ENCODE measurements at places on chromosomes 5 and 9. TPM values are rescaled to one million over a fixed set of nuclear protein-coding genes. Genes with fewer than 3 reads are reported as not detected.

Gene GLDC
- total RNA-seq, result 5.2 TPM

Gene HACD4
- total RNA-seq, result 3.3 TPM

Gene GM2A
- total RNA-seq, result 28.2 TPM

Gene ROPN1L
- total RNA-seq, result 0.58 TPM

Gene SPINK1
- total RNA-seq, result not detected

Gene WWC1
- total RNA-seq, result not detected

- H3K36me3 ChIP-seq, result no peaks in the 10 kb centered on the region
- H3K27me3 ChIP-seq, result no peaks in the 10 kb centered on the region
These were observed 5.5 kb downstream of the ARHGEF37 start for GRCh38 chr5:149586708-149587318.

DNA sequence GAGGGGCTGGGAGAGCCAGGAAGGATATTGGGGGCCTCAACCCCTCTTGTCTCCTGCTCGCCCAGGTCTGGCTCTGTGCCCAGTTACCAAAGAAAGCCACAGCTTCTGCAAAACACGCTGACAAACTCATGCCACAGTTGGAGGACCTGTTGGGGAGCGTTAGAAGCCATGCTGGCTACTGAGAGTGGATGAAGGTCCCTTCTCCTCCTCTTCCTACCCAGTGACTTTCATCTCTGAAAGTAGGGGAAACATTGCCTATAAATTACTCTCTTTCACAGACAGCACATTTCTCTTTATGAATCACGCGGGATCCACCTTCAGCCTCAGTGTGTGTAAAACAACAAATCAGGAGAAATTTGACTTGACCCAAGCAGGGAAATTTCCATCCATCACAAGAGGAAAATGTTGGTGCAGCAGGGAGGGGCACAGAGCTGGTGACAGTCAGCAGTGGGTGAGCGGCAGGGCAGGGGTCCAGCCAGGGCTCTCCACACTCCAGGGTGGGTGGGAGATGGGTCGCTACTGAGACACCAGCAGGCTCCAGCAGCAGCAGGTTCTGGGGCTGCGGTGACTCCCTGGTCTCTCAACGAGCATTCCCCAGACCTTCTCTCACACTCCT is 181.9 kb downstream of the FGF18 start:
- DNase-seq, result peak; percentile 37
- H3K4me3 ChIP-seq, result peak overlapping the region; percentile 27
- no peak overlapping the region for H3K27ac ChIP-seq
- no peaks in the 10 kb centered on the region for H3K36me3 ChIP-seq
- peaks cover 58% of the 10 kb centered on the region for H3K27me3 ChIP-seq

GRCh38 chr5:178450121-178451028 is 139.8 kb downstream of the COL23A1 start:
- no peak overlapping the region for H3K27ac ChIP-seq
- H3K4me1 ChIP-seq, result no peaks in the 10 kb centered on the region
- DNase-seq, result no peak
- H3K27me3 ChIP-seq, result peaks cover 4% of the 10 kb centered on the region

DNA sequence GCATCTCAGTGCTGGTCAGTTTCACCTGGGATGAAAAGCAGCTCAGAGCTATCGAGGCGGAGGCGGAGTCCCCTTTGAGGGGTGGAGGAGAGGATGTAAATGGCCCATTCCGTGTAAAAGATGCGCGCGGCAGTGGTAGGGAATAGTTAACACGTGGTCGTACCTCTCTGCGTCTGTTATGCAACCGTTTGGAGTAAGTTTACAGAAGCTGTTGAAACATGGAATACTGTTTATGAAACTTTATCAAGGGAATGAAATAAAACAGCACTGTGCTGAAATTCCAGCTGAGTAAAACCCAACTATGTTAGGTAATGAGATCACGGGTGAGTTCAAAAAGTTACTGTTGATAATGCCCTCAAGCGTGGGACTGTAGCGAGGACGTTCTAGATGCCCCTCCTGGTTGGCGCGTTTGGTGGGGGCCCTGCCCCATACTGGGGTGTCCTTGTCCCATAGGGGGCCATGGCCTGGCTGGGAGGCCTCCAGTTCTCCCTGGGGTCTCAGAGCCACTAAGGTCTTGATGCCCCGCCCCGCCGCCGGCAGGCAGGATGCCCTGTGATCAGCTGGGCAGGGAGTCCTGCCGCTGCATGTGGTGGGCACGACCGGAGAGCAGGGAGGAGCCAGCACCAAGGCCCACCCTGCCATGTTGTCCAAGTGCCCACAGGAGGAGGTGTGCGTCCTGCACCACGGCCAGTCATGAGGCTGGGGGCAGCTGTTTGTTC is 90.9 kb downstream of the COL5A1 start:
- no peak overlapping the region for H3K4me3 ChIP-seq
- no peaks in the 10 kb centered on the region for H3K4me1 ChIP-seq
- no peak overlapping the region for H3K27ac ChIP-seq
- no peaks in the 10 kb centered on the region for H3K27me3 ChIP-seq
- DNase-seq, result no peak
- H3K36me3 ChIP-seq, result no peaks in the 10 kb centered on the region

GRCh38 chr5:25241981-25242380 is 597.2 kb upstream of the CDH10 start:
- no peaks in the 10 kb centered on the region for H3K4me1 ChIP-seq
- DNase-seq, result no peak
- peaks cover 2% of the 10 kb centered on the region for H3K36me3 ChIP-seq
- H3K27me3 ChIP-seq, result no peaks in the 10 kb centered on the region

- no peaks in the 10 kb centered on the region for H3K4me1 ChIP-seq
- peaks cover 6% of the 10 kb centered on the region for H3K27me3 ChIP-seq
- no peak overlapping the region for H3K27ac ChIP-seq
- DNase-seq, result no peak
- no peaks in the 10 kb centered on the region for H3K36me3 ChIP-seq
- no peak overlapping the region for H3K4me3 ChIP-seq
These were observed 116.3 kb upstream of the SLC25A48 start for GRCh38 chr5:135718151-135718550.

- no peak overlapping the region for H3K27ac ChIP-seq
- DNase-seq, result no peak
- H3K4me3 ChIP-seq, result no peak overlapping the region
- H3K4me1 ChIP-seq, result peaks cover 12% of the 10 kb centered on the region
- no peaks in the 10 kb centered on the region for H3K27me3 ChIP-seq
These were observed 521.7 kb upstream of the CLINT1 start for GRCh38 chr5:158380661-158381060.

GRCh38 chr5:142322747-142323479 is 1.9 kb downstream of the SPRY4 start:
- H3K4me1 ChIP-seq, result peaks cover 59% of the 10 kb centered on the region
- peak overlapping the region; percentile 78 for H3K4me3 ChIP-seq
- peaks cover 44% of the 10 kb centered on the region for H3K27me3 ChIP-seq
- no peaks in the 10 kb centered on the region for H3K36me3 ChIP-seq

DNA sequence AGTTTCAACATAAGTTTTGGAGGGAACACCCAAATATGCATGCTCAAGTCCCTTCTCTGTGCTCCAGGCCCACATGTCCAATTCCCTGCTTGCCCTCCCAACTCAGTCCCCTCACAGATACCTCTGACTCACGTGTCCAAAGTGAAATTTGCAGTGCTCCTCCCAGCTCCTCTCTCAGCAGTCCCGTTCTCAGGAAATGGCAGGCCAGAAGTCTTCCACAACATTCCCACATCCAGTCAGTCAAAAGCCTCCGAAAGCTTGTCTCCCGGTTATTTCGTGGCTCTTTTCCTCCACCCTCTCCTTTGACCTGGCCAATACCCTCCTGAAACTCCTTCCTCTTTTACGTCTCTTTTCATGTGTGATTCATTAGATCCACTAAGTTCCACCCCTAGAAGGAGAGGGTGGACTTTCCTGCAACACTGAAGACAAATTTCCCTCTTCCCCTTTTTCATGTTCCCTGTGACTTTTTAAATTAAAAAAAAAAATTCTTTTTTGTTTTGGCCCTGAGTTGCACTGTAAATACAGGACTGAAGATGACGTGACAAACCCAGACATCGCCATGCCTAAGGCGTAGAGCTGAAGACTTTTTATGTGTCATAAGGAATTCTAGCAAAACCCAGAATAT is 12.8 kb upstream of the MGAT1 start:
- H3K4me1 ChIP-seq, result peaks cover 67% of the 10 kb centered on the region
- H3K27me3 ChIP-seq, result no peaks in the 10 kb centered on the region
- no peaks in the 10 kb centered on the region for H3K36me3 ChIP-seq
- H3K4me3 ChIP-seq, result peak overlapping the region; percentile 15
- no peak for DNase-seq

GRCh38 chr9:25396828-25397227 is 281.4 kb downstream of the TUSC1 start:
- no peaks in the 10 kb centered on the region for H3K27me3 ChIP-seq
- no peak for DNase-seq
- H3K27ac ChIP-seq, result no peak overlapping the region
- H3K4me3 ChIP-seq, result no peak overlapping the region

DNA sequence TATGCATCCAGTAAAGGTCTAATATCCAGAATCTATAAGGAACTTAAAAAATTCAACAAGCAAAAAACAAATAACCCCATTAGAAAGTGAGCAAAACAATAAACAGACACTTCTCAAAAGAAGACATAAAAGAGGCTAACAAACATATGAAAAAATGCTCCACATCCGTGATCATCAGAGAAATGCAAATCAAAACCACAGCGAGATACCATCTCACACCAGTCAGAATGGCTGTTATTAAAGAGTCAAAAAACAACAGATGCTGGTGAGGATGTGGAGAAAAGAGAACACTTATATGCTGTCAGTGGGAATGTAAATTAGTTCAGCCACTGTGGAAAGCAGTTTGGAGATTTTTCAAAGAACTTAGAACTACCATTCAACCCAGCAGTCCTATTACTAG is 86.1 kb downstream of the WWC1 start:
- H3K36me3 ChIP-seq, result no peaks in the 10 kb centered on the region
- no peak overlapping the region for H3K27ac ChIP-seq
- DNase-seq, result no peak
- H3K4me1 ChIP-seq, result no peaks in the 10 kb centered on the region
- no peak overlapping the region for H3K4me3 ChIP-seq

- H3K4me3 ChIP-seq, result no peak overlapping the region
- H3K4me1 ChIP-seq, result peaks cover 13% of the 10 kb centered on the region
- no peaks in the 10 kb centered on the region for H3K27me3 ChIP-seq
These were observed 32.1 kb upstream of the RASGRF2 start for GRCh38 chr5:80928073-80928472.

DNA sequence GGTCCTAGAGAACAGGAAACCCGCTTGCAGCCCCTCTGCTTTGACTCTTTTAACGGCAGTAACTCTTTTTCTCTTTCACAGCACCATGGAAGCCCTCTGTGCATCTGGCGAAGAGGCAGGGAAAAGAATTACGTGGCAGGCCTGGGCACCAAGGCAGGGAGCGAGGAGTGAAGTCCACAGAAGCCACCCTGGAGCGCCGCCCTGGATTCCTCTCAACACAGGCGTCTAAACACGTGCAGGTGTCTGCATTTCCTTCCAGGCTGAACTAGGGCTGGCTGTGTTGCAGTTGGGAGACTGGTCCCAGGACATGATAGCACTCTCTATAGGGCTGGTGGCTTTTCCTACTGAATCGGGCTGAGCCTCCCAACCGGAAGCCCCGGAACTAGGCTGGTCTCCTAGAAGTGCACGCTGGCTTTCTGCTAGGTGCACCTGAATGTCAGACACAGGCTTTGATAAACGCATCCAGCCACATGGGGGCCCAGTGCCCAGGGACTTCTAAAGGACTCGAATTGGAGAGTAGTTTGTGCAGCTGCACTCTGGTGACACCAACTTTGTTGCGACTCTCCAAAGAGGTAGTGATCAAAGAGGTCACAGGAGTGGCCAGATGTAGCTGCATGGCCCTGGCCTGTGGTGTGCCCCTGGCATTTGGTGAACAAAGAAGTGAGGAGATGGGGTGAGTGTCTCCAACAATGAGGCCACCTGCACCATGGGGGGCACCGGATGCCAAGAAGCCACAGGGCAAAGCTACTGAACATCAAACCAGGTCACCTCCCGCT is 54.5 kb downstream of the AK8 start:
- H3K27ac ChIP-seq, result no peak overlapping the region
- DNase-seq, result no peak
- H3K36me3 ChIP-seq, result no peaks in the 10 kb centered on the region
- peaks cover 7% of the 10 kb centered on the region for H3K27me3 ChIP-seq

All from activated T-cell treated with anti-CD3 and anti-CD28 coated beads, Interleukin-2, amount 50 U/mL, for 72 hours (primary cell).